ENCODE measurements at places on chromosomes 7 and 10.

GRCh38 chr10:88062798-88063472, 199.5 kb downstream of the PTEN start:
- DNase-seq, result no peak

DNA sequence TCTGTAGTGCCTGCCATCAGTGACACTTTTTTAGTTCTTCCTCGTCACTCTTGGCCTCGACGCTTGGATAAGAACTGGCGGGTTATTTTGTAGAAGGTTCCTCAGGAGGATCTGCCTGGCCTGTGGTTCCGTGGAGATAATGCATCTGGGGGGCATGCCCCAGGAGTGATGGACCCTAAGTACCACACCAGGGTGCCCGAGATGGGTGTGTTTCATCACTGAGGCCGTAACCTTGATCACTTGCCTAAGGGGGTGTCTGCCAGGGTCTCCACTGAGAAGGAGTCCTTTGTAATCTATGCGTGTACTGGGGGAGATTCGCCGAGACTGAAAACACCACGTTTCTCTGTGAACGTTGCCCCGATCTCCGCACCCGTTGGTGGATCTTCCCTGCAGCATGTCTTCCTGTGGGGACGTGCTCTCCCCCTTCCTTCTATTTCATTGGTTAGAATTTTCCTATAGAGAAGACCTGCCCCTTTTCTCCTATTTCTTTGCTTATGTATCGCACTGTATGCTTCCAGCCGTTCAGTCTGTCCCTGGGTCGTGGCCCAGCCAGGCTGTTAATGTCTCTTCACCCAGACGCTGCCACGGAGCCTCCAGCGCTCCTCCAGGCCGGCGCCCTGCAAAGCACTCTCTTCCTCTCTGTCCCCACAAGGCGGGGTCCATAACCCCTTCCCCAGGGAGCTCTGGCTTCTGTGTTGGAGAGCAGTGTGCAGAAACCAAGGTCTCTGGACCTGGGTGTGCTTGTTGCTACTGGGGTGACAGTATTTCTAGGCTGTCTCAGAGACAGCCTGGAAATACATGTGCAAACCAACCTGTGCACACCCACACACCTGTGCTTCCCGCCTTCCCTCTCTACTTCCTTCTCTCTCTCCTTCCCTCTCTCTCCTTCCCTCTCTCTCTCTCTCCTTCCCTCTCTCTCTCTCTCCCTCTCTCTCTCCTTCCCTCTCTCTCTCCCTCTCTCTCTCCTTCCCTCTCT, 14.4 kb upstream of the DPYSL4 start:
- no peak for DNase-seq

- no peak for DNase-seq
Observed at GRCh38 chr10:120553911-120554310, 96.9 kb downstream of the PLPP4 start.

DNA sequence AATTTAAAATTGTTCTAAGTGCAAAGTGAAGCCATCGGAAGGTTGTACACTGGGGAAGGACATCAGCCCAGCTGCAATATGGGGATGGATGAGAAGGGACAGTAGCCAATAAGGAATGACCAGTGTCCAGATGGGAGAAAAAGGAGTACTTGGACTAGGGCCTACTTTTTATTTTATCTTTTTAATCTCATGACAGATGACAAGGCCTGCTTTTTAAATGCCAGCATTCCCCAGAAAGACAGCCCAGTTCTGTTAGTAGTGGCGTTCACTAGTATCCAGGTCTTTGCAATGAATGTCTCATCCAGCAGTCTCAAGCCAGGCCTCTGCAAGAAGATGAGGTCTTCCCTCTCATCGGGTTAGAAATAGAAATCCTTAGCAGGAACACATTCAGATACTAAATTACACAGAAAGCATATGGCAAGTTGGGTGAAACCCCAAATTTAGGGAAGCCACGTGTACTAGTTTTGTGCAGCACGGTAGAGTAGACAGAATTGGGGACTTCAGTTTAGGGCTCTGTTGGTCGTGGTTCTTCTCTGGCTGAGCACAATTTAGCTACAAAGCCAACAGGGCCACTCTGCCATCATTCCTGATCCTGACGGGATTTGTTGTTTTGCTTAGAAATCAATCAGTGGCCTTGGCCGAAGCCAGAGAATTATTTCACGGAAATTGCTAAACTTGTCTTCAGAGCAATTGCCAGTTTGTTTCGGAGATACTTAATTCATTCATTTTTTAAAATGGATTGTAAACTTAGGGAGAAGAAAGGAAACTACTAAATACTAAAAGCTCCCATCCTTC, 227.8 kb downstream of the ARHGAP21 start:
- no peak for DNase-seq

DNA sequence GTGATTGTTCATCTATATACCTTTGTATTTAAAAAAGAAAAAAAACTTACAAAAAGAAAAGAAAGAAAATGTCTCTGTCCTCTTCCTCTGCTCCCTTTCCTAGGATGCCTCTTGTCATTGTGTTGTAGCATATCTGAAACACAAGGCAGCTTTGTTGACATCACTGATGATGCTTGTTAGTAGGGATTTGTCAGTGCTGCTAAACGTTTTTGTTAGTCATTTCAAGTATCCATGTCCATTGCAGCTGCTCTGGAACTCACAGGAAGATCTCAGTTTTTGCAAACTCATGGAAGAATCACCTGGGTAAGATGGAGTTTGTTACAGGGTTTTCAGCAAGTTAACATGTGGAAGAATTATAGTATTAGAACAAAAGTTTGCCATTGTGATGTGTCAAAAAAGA, 123.6 kb downstream of the CCSER2 start:
- no peak for DNase-seq

DNA sequence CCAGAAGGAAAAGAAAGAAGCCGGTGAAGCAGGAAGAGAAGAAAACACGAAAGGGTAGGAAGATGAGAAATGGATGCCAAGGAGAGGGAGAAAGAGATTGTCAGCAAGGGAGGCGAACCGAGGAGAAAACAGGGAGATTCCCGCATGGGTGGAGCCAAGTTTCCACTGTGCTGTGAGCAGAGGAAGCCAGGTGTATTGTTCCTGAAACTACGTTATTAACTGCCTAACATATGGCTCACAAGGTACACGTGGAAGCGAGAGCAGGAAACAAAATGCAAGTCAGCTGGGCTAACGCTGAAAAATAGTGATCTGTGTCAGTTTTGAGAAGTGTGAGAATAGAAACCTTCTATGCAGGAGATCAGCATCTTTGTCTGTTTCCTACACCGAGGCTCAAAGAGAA, 20.4 kb upstream of the HIPK2 start:
- DNase-seq, result no peak

- no peak for DNase-seq
Observed at GRCh38 chr7:108252177-108252576, 122.0 kb upstream of the LAMB4 start.

DNA sequence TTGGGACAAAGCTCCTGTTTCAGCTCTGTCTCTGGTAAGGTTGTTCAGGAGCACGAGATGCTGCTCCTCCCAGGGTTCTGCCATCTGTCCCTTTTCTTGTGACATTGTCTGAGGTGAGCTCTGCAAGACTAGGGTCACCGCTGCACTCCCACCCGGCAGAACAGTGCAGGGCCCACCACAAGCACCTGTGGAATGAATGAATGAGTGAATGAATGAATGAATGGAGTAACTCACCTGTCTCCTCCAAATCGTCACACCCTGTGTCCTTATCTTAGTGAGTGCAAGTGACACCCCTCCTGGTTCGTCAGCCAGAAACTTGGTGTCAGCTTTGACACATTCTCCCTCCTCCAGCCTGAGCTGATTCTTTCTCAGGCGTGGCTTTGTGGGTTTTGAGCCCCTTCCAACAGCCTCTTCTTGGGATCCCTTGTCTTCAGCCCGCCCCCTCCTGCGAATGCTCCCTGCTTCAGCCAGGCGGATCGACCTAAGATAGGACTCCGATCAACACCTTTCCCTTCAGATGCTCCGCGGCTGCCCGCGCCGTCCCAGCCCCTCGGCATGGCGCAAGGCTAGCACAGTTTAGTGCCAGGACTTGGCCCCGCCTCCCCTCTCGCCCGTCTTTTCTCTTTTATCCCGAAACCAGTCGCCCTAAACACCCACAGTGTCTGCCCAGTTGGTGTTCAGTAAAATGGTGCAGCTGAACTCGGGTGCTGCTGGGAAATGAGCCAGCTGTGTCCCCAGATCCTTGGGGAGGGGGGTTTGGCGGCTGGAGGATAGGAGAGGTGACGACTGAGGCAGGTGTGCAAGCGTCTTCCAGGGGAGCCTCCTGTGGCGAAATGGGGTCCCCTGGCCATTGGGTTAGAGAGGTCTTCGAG, 89.3 kb downstream of the BEND7 start:
- no peak for DNase-seq

DNA sequence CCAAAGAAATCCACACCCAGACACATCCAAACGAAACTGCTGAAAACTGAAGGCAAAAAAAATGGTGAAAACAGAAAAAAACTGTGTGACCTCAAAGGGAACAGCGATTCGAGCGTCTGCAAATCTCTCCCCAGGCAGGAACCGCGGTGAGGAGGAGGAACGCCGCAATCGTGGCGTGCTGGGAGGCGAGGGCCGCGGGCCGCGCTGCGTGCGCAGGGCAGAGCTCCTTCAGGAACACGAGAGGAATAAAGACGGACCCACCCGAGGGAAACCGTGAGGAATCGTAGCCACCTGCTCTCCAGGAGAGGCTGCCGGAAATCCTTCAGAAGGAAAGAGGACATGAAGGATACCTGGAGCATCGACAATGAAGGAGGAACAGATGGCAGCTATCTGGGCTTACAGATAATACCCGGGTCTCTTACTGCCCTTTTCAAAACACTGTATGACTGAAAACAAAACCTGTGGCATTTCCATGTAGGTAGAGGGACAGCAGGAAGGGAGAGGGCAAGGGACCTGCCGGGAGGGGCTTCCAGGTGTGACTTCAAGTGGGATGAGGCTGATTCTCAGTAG, 266.0 kb downstream of the MAD1L1 start:
- DNase-seq, result no peak

GRCh38 chr10:62851442-62851841, 35.3 kb upstream of the EGR2 start:
- DNase-seq, result no peak

GRCh38 chr10:27485986-27486385, 18.1 kb upstream of the RAB18 start:
- DNase-seq, result no peak

DNA sequence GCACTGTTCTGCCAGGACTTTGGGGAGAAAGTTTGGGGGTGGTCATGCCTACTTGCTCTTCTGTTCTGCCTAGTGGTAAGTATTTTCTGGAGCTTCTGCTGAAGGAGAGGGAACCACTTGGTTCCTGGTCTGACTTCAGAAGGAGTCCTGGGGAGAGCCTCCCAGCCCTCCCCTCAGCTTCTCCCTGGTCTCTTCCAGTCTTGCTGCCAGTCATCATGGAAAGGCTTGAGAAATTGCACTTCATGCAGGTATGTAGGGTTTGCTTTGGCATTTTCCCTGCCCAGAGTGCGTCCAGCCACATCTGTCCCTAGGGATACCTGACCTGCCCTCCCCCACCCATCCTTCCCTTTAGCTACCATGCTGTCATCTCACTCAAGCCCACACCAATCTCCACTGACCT, 11.1 kb upstream of the WBP1L start:
- DNase-seq, result no peak

DNA sequence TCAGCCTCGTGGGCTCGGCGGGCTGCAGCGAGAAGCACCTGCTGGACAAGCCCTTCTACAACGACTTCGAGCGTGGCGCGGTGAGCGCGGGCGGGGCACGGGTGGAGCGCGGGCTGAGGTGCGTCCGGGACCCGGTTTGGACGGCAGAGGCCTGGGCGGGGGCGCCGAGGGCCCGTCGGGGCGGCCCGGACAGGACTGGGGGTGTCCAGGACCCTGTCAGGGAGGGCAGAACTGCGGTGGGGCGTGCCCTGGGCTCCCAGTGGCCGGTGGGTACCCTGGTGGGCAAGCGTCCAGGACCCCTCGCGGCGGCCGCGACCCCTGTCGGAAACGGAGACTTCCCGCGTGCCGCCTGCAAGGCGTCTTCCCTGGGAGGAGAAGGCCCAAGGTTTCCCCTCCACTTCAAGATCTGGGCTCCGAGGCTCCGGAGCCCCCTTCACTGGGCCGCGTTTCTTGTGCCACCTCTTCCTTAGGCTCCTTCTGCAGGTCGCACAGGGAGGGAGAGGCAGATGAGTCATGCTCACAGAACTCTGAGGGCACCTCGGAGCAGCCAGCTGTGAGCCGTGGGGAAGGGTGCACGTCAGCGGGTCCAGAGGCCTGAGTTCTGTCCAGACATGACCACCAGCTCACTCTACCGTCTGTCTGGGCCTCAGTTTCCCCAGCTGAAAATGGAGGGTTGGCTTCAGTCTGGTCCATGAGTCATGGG, 485 bp downstream of the ALOX5 start:
- DNase-seq, result no peak

DNA sequence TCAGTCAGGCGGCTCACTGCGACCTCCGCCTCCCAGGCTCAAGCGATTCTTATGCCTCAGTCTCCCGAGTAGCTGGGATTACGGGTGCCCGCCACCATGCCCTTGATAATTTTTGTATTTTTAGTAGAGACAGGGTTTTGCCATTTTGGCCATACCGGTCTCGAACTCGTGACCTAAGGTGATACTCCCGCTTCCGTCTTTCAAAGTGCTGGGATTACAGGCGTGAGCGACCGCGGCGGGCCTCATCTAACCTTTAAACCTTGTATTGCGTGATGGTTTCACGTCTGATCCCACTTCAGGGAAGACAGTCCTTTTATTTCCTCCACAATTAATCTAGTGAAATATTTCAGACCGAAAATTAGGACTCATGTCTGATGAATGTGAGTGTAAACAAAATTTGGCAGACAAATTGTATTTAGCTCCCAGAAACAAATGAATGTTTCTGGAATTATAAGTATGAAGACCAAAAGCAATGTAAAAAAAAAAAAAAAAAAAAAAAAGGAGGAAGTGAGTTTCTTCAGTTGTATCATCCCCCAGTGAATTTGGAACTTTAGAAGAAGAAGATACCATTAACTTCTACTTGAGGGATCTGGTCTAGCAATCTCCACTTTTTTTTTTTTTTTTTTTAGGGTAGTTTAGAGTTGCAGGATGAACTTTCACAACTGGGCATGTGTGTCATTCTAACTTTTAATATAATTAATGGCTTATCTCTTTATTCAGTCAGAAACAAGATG, 1.6 kb downstream of the NUP42 start:
- DNase-seq, result no peak

- no peak for DNase-seq
Observed at GRCh38 chr7:91796122-91796521, 84.4 kb downstream of the MTERF1 start.

- DNase-seq, result no peak
Observed at GRCh38 chr10:60390224-60390626, 550 bp upstream of the ANK3 start.

Data from suprapubic skin (tissue), 4 donors.